CD4-positive, alpha-beta memory T cell (primary cell): ENCODE measurements at places on chromosomes 6 and 20. TPM values are rescaled to one million over a fixed set of nuclear protein-coding genes. Genes with fewer than 3 reads are reported as not detected.

GRCh38 chr6:79413562-79414002 is 123.6 kb downstream of the LCA5 start:
- no peak for DNase-seq

DNA sequence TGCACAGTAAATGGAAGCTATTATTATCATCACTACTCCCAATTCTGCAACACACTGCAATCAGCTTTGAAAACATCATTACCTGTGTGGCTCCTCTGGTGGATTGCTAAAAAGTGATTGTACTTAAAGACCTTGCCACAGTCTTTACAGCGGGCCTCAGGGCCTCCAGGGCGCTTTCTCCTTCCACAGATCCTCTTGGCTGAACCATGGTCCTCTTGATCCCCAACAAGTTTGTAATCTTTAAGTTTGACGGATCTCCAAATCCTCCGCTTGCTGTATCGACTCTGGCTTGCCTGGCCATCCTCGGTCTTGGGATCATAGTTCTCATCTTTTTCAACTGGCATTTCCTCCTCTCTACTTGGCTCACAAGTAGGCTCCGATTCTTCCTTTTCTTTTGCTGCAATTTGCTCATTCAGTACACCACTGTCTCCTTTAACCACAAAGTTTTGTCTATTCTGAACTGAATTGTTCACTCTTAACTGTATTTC is 2.0 kb downstream of the ZBTB24 start:
- no peak for DNase-seq

DNA sequence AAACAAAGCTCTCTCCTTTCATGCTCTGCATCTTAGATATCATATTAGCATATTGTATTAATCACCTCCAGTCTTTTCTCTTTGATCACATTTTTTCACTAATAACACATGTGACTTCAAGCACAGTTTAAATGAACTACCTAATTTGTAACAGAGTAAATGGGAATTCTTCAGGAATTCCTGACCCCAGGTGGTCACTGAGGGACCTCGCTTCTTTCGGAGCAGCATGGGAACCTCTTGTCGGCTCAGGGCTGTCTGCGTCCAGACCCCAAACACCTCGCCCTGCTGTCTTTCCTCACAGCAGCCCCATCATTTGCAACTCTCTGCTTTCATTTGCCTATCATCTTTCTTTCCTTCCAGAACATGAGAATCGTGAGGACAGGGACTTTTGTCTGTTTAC is 103.5 kb downstream of the DACT2 start:
- no peak for DNase-seq

DNA sequence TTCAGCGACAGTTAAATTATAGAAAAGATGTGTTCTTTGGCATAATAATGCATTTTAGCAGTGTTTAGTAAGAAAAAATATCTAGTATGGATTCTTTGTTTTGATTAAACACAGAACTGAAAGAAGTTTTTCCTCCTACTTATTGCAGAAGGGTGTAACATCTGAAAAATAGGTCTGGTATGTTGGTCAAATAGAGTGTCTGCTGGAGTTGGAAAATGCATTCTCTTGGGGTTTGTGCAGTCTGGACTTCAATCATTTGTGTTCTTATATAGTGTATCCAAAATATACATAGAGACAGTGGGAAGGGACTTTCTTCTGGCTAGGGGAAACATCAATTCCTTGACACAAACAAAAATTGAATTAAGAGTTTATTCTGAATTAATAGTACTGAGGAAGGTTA is 132.4 kb upstream of the MAN1A1 start:
- DNase-seq = no peak

- DNase-seq = no peak
Measured at GRCh38 chr6:54267798-54268197, 40.4 kb upstream of the TINAG start.

DNA sequence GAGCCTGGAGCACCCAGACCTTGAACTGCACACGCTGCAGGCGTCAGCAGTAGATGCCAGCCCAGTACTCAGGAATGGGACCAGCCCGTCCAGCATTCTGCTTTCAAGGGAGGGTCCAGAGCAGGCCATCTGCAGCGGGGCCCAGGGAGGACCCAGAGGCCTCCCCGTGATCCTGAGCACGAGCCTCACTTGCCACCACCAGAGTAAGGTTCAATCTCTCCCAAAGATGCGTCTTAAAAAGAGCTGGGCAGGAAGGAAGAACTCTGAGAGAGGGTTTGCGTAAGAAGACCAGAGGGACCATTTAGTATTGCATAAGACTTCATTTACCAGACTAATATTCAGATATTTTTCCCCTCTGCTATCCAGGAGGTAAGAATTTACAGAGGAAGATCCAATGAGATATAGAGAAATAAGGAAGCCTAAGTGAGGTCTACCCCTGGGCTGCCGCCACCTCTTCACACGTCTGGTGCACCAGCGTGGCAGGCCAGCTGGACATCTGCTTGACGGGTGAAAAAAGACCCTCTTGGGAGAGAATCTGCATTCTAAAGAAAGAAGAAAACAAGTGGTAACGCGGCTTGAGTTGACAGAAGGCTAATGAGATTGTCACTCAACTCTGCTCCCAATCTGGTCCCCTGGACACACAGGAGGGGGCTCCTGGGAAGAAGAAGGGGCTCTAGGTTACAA is 107.3 kb downstream of the PRND start:
- no peak for DNase-seq

GRCh38 chr6:148770408-148771211 is 23.8 kb downstream of the UST start:
- no peak for DNase-seq

GRCh38 chr20:610130-611046 is at the start of gene TCF15:
TCF15 (minus strand) TSS chr20:610309; CDS start chr20:610237, 72 bp downstream.
- no peak for DNase-seq

- no peak for DNase-seq
Measured at GRCh38 chr6:100138346-100139022, 144.5 kb upstream of the MCHR2 start.

GRCh38 chr6:45196121-45196520 is 132.0 kb upstream of the RUNX2 start:
- no peak for DNase-seq

Gene GJA10
- not detected for polyA plus RNA-seq

Gene OR2J1
- polyA plus RNA-seq = not detected

Gene SASH1
- polyA plus RNA-seq = 3.2 TPM

Gene EIF2S2
- polyA plus RNA-seq = 34.0 TPM

Gene UBR2
- polyA plus RNA-seq = 13.1 TPM

Gene NELFCD
- polyA plus RNA-seq = 88.0 TPM

Gene LTV1
- 28.1 TPM for polyA plus RNA-seq

Gene CGA
- polyA plus RNA-seq = not detected

Gene USP49
- polyA plus RNA-seq = 0.37 TPM

Gene BPI
- polyA plus RNA-seq = not detected
